Endothelial cell of umbilical vein (primary cell): ENCODE measurements at places on chromosomes 3 and 15. TPM values are rescaled to one million over a fixed set of nuclear protein-coding genes. Genes with fewer than 3 reads are reported as not detected.

GPR27 gene
- total RNA-seq, result not detected in 2 replicates

IL20RB gene
- total RNA-seq, result 1.6 and 2.5 TPM in 2 replicates

CAPN3 gene
- total RNA-seq, result 0.51 and 2.2 TPM in 2 replicates

DENND4A gene
- 22.2 and 25.2 TPM in 2 replicates for total RNA-seq

CHRD gene
- total RNA-seq, result 0.40 and 0.53 TPM in 2 replicates

AMOTL2 gene
- total RNA-seq, result 145 and 167 TPM in 2 replicates

SUSD5 gene
- 15.3 and 18.8 TPM in 2 replicates for total RNA-seq
